ENCODE measurements at places on chromosomes 16 and 17. TPM values are rescaled to one million over a fixed set of nuclear protein-coding genes. Genes with fewer than 3 reads are reported as not detected.

The METTL2A gene
- 36.8 TPM for total RNA-seq

The SCNN1G gene
- not detected for total RNA-seq

The BANP gene
- 16.9 TPM for total RNA-seq

The CCL16 gene
- total RNA-seq = not detected

The TBC1D3H gene
- not detected for total RNA-seq

The SMPD3 gene
- 0.12 TPM for total RNA-seq

The SLX4 gene
- 7.4 TPM for total RNA-seq

The CD300H gene
- not detected for total RNA-seq

The ATP2A3 gene
- 1.3 TPM for total RNA-seq

The MED1 gene
- 17.2 TPM for total RNA-seq

The ETV4 gene
- total RNA-seq = 13.4 TPM

The SP6 gene
- 0.46 TPM for total RNA-seq

The ACSM3 gene
- total RNA-seq = 1.00 TPM

The ZNF385C gene
- total RNA-seq = not detected

The PTGES3L gene
- total RNA-seq = 0.43 TPM

The SLC2A4 gene
- not detected for total RNA-seq

The ADAMTS18 gene
- total RNA-seq = not detected

The TNFRSF12A gene
- 510 TPM for total RNA-seq

The CPSF4L gene
- not detected for total RNA-seq

The SMIM22 gene
- total RNA-seq = not detected

The CLEC19A gene
- total RNA-seq = 0.38 TPM

The TBC1D26 gene
- not detected for total RNA-seq

The TEKT3 gene
- not detected for total RNA-seq

The KRTAP4-4 gene
- not detected for total RNA-seq

The KRTAP9-2 gene
- total RNA-seq = not detected

The ACSM2A gene
- not detected for total RNA-seq

The KRT40 gene
- not detected for total RNA-seq

The PYCARD gene
- total RNA-seq = not detected

The GGT6 gene
- total RNA-seq = not detected

Data from A172 (cell line).